ENCODE measurements at places on chromosomes 4 and X. TPM values are rescaled to one million over a fixed set of nuclear protein-coding genes. Genes with fewer than 3 reads are reported as not detected.

GRCh38 chr4:153223427-153223801 lies 19.2 kb downstream of the TRIM2 start:
- no peak for DNase-seq

DNA sequence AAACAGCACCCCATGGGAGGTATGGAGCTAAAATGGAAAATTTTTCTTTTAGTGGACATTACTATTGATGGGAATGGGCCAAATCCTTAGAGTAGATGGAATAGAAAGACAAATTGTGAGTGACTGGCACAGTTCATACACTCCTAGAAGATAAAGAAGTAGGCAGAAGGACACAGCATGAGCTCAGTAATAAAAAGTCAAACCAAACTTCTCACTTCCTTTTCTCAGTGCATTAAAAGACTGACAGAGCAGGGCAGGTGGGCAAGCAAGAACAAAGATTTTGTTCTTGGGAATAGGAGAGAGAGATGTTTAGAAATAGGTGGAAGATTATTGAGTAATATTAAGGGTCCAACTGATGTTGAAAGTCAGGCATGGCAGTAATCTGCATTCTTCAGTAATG lies 132.5 kb downstream of the ATP10D start:
- DNase-seq, result no peak

GRCh38 chr4:153649572-153649991 lies 34.5 kb upstream of the TLR2 start:
- no peak for DNase-seq

- DNase-seq, result no peak
These were observed 21.4 kb downstream of the PHEX start for GRCh38 chrX:22053481-22053880.

- no peak for DNase-seq
These were observed 13.1 kb upstream of the AFF1 start for GRCh38 chr4:86921608-86922252.

RTL3 gene
- 1.3 TPM for total RNA-seq
